ENCODE measurements at places on chromosomes 1 and 21.
A peak's percentile ranks its signal among the peaks of the same experiment; 100 is the strongest.

DNA sequence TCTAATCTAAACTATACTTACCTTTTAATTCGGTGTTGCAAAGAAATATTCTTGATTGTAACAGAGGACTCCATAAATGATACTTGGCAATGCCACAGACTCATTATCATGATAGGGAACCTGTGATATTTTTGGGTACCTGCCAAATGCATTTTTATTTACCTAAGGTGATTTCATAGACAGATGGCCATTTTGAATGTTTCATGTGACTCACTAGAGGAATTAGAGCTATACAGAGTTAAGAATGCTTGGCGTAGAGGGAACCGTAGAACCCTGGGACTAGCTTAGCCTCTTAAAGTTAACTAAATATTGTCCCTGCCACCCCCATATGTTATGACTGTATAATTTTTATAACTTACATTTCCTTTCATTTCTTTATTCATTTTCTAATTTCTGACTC, 136.1 kb downstream of the DISP1 start:
- no peak for DNase-seq

GRCh38 chr1:215502081-215502480, 65.0 kb upstream of the KCTD3 start:
- DNase-seq = no peak

- no peak for DNase-seq
Observed at GRCh38 chr1:236953151-236953700, 51.0 kb downstream of the MT1HL1 start.

GRCh38 chr1:109776911-109777310, 13.2 kb upstream of the EPS8L3 start:
- peak; percentile 67 for DNase-seq

- DNase-seq = no peak
Observed at GRCh38 chr1:42529724-42530181, 66.7 kb downstream of the CCDC30 start.

- no peak for DNase-seq
Observed at GRCh38 chr1:44113095-44113609, 5.5 kb upstream of the KLF17 start.

DNA sequence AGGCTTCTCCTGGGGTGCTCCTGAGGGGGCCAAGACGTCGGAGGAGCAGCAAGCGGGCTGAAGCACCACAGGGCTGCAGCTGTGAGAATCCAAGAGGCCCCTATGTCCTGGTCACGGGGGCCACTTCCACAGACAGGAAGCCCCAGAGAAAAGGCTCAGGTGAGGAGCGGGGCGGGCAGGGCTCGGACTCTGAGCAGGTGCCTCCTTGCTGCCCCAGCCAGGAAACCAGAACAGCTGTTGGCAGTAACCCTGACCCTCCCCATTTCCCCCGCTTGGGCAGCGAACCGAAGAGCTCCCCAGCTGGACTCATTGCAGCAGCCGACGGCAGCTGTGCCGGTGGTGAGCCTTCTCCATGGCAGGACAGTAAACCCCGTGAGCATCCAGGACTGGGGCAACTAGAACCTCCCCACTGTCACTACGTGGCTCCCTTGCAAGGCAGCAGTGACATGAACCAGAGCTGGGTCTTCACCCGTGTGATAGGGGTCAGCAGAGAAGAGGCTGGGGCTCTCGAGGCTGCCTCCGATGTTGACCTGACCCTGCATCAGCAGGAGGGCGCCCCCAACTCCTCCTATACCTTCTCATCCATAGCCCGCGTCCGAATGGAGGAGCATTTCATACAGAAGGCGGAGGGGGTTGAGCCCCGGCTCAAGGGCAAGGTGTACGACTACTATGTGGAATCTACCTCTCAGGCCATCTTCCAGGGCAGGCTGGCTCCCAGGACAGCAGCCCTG, 625 bp downstream of the KLHDC7A start:
- DNase-seq = no peak

- no peak for DNase-seq
Observed at GRCh38 chr21:36926989-36927718, 39.3 kb downstream of the HLCS start.

GRCh38 chr1:101060992-101061391, 35.4 kb upstream of the DPH5 start:
- DNase-seq = no peak

- no peak for DNase-seq
Observed at GRCh38 chr1:229150518-229150917, 120.4 kb upstream of the RAB4A start.

GRCh38 chr1:27979151-27979858, 19.5 kb downstream of the XKR8 start:
- DNase-seq = no peak

GRCh38 chr1:92441697-92442342, 44.9 kb downstream of the GFI1 start:
- DNase-seq = no peak

DNA sequence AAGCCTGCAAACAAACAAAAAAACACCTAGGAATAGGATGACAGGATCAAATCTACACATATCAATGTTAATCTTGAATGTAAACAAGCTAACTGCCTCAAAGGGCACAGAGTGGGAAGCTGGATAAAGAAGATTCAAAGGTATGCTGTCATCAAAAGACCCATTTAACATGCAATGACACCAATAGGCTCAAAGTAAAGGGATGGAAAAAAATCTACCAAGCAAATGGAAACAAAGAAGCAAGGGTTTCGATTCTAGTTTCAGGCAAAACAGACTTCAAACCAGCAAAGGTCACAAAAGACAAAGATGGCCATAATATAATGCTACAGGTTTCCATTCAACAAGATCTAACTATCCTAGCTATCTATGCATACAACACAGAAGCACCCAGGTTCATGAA, 16.2 kb upstream of the OR2T10 start:
- no peak for DNase-seq

DNA sequence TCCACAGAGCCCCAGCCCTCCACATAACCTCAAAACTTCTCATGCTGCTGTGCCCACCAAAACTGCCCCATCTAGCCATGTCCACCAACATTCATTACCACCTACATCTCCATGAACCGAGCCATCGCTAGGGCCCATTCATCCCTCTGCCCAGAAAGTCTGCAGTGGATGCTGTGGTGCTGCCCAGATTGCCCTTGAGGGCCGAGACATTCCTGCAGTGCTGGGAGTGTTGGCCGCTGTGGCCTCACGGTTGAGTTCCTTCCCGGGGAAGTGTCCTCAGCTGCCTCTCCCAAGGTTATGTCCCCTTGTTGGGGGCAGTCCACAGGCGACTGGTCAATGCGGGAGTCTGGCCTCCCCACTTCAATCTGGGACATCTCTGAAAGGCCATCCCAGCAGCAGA, 30.3 kb upstream of the DMBX1 start:
- no peak for DNase-seq

Data from stimulated activated CD4-positive, alpha-beta T cell treated with anti-CD3 and anti-CD28 coated beads, TNF-alpha, amount 100 ng/mL, for 48 hours (primary cell).